ENCODE measurements at places on chromosomes 3 and 15. TPM values are rescaled to one million over a fixed set of nuclear protein-coding genes. Genes with fewer than 3 reads are reported as not detected.

The GPR149 gene
- total RNA-seq, result not detected

DNA sequence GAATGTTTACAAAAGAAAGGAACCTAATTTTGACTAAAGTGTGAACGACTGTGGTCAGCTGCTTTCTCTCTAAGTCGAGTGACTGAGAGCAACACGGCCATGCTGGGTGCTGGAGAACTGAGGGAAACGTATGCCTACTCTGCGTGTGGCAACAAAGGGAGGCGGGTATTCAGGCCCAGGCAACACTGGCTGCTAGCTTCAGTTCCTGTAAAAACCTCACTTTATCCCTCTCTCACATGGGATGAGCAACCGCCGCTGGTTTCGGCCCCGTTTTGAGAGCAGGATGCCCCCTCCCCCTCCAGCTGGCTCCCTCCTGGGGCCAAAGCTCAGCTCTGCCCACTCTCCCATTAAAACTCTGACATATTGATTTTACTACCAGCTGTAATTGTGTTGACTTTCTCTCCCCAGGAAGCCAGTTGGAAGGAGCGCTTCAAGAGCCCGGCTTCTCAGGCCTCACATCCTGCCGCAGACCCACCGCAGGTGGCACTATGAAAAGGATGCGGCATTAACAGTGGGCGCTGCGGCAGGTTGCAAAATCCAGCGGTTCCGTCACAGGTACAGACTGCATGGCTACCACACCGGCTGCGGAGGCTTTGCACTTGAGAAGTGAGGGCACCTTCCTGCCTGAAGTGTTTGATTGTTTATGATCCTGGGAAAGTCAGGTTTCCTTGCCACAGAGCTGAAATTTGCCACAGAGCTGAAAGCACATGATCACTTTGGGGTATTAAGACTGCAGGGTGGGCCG, 12.7 kb downstream of the PLXND1 start:
- H3K4me3 ChIP-seq, result no peak overlapping the region
- no peak for DNase-seq
- H3K27me3 ChIP-seq, result no peaks in the 10 kb centered on the region
- H3K27ac ChIP-seq, result peak overlapping the region; percentile 76
- H3K4me1 ChIP-seq, result peaks cover 92% of the 10 kb centered on the region

- H3K27me3 ChIP-seq, result no peaks in the 10 kb centered on the region
- peaks cover 16% of the 10 kb centered on the region for H3K4me1 ChIP-seq
- no peak overlapping the region for H3K27ac ChIP-seq
These were observed 267.5 kb downstream of the SLCO3A1 start for GRCh38 chr15:92121047-92121446.

- H3K4me1 ChIP-seq, result no peaks in the 10 kb centered on the region
- DNase-seq, result no peak
- H3K27ac ChIP-seq, result no peak overlapping the region
- no peaks in the 10 kb centered on the region for H3K36me3 ChIP-seq
These were observed 35.1 kb downstream of the DAZL start for GRCh38 chr3:16570113-16570512.

DNA sequence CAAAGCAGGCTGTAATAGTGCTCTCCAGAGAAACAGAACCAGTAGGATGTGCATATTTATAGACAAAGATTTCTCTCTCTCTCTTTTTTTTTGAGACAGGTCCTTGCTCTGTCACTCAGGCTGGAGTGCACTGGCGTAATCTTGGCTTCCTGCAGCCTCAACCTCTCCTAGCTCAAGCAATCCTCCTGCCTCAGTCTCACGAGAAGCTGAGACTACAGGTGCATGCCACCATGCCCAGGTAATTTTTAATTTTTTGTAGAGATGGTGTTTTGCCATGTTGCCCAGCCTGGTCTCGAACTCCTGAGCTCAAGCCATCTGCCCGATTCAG, 67.1 kb upstream of the CHD2 start:
- no peaks in the 10 kb centered on the region for H3K27me3 ChIP-seq
- no peak overlapping the region for H3K4me3 ChIP-seq
- H3K36me3 ChIP-seq, result no peaks in the 10 kb centered on the region
- peak overlapping the region; percentile 87 for H3K27ac ChIP-seq

GRCh38 chr15:52112203-52112750, 298 bp downstream of the BCL2L10 start:
- H3K36me3 ChIP-seq, result no peaks in the 10 kb centered on the region
- H3K27ac ChIP-seq, result no peak overlapping the region

DNA sequence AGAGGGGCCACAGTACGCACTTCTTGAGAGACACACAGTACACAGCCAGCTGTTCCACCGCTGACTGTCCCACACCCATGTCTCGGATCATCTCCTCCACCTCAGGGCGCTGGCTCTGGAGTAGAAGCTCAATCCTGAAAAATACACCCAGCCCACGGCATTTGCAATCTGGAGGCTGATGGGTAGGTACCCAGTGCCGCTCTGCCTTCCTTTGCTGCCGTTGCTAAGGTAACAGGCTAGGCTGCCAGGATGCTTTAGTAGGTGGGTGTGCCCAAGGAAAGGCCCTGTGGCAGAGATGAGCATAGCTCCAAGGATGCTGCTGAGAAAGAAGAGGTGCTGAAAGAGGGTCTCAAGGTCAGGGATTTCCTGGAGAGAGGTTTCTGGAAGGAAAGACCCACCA, 14.6 kb downstream of the TRAIP start:
- H3K27ac ChIP-seq, result no peak overlapping the region
- peaks cover 17% of the 10 kb centered on the region for H3K4me1 ChIP-seq
- no peaks in the 10 kb centered on the region for H3K36me3 ChIP-seq
- no peak overlapping the region for H3K4me3 ChIP-seq
- H3K27me3 ChIP-seq, result no peaks in the 10 kb centered on the region
- DNase-seq, result no peak

DNA sequence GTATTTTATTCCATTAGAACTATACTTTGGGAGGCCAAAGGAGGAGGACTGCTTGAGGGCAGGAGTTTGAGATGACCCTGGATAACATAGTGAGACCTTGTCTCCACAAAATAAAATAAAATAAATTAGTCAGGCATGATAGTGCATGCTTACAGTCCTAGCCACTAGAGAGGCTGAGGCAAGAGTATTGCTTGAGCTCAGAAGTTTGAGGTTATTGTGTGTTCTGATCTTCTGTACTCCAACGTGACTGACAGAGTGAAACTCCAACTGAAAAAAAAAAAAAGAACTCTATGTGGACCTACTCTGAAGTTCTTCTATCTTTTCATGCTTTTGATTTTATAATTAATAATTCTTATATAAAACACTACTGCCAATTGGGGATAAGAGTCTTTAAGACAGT, 1560.0 kb upstream of the GBE1 start:
- no peaks in the 10 kb centered on the region for H3K36me3 ChIP-seq
- no peak for DNase-seq
- no peak overlapping the region for H3K4me3 ChIP-seq
- no peaks in the 10 kb centered on the region for H3K4me1 ChIP-seq
- H3K27ac ChIP-seq, result no peak overlapping the region

GRCh38 chr3:29144361-29144760, 136.5 kb upstream of the RBMS3 start:
- H3K27ac ChIP-seq, result no peak overlapping the region
- H3K36me3 ChIP-seq, result no peaks in the 10 kb centered on the region
- no peak for DNase-seq

Measured in esophagus muscularis mucosa (tissue), 4 donors.